ENCODE measurements at places on chromosomes 7 and 10.

DNA sequence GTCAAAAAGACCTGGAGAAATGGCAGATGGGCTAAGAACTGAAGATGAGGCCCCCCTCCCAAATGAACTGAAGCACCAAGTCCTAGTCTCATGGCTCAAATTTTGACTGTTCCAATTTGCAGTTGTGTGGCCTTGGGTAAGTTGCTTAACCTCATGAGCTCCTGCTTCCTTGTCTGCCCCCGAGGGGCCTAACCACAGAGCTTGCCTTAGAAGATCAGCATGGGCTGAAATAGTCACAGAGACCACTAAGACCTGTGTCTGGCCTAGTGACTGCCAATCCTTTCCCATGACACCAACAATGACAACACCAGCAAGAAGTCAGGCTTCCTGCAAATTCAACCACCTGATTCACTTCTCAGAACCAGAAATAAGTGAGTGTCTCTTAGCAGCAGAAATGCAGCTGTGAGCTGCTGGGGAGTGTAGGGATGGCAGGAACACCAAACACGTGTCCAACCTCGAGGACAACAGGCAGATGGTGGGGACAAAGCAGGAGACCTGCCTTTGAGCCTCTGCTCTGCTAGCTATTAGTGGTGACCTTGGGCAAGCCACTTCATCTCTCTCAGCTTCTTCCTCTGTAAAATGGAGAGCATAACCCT, 23.7 kb downstream of the CRHR2 start:
- no peak for DNase-seq

DNA sequence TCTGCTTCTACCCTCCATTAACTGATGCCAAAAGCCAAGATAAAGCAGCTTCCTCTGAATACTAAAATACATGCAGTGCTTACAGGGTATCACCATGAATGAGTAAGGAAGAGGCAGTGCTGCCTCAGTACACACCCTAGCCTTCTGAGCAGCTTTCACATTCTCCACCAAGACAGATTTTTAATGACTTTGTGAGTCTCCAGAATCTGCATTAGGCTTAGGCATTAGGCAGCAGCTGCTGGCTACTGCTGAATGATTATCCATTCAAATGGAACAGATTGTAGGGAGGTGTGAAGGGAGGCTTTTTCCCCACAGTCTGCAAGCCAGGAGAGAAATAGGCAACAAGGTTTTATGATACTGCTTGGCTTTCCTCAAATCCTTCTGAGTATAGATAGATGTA, 1226.7 kb upstream of the LRRN3 start:
- DNase-seq = no peak

GRCh38 chr10:17668435-17669184, 24.7 kb downstream of the STAM start:
- no peak for DNase-seq

DNA sequence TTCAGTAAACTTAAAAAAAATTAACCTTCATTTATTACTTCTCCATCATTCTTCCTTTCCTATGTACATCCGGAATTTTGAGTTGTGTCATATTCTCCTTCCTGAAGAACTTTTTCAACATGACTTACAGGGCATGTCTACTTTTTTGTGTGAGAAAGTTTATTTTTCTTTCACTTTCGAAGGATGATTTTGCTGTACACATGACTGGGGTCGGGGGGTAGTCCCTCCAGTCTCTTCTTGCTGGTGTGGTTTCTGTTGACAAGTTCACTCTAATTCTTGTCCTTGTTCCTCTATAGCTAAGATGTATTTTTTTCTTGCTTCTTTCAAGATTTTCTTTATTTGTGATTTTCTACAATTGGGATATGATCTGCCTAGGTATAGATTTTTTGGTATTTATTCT, 55.8 kb downstream of the INPP5A start:
- no peak for DNase-seq

DNA sequence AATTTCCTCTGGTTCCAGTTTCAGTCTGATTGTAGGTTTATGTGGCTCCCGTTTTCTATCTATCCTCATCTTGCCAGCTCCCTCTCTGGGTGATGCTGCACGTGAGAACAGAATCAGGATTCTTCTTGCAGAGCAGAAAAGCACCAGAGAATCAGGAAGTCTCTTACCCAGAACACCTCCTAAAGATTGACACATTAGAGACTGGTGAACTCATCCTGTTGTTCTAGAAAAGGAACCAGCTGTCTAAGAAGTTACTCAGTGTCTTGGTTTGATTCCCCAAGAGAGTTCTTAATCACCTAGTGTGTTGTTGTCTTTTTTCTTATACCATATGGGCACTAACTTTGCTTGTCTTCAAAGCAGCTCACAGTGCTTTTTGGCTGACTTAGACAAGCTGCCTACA, 152.4 kb downstream of the DGKI start:
- DNase-seq = no peak

DNA sequence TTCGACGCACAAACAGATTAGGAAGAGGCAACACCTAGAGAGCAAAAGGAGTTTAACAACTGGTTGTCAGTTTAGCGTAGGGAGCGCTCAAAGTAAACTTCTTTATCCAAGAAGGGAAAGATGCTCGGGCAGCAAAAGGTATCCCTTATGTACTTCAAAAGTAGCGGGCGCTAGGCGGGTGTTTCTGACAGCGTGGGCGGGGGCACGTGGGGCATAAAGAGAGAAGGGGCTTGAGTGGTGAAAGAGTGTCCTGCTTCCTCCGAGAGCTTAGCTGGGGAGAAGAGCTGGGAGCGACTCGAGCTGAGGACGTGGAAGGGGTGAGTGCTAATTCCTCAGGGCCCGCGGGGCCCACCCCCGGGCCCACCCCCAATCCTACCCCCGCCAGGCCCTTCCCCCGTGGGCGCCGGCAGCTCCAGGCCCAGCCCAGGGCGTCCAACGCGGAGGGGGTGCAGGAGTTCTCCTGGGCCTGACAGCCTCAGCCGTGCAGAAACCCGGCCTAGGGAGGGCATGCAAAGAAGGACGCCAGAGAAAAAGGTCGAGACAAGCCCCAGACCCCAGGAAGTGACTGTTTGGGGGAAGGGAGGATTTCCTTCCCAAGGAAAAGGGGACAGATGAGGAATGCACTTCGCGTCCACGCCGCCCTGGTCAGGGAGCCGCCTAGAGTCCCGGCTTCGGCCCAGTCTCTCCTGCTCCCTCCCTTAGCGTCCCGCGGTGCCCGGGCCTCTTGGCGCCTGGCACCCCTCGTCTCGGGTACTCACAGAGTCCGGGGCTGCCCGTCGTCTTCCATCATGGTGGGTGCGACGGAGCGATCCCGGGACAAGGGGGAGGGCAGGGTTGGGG, 868 bp downstream of the TIAL1 start:
- peak; percentile 32 for DNase-seq

GRCh38 chr7:107995184-107996071, 7.5 kb downstream of the LAMB1 start:
- peak; percentile 12 for DNase-seq

GRCh38 chr10:103082683-103083082, 110.4 kb downstream of the NT5C2 start:
- DNase-seq = no peak

- DNase-seq = peak; percentile 53
Observed at GRCh38 chr7:14836571-14837189, 65.9 kb downstream of the DGKB start.

DNA sequence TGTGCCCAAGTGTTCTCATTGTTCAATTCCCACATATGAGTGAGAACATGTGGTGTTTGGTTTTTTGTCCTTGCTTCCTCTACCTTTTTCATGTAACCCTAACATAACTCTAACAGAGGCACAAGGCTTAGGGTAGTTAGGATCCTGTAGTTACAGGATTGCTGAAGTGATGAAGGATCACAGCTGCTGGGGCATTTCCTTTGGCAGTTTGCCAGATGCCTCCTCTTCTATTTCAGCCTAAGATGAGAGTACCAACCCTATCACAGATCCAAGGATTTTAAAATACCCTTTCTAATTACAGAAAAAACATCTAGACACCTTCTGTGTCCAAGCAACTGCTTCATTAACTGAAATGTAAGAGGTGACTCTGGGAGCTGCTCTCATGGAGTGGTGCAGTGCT, 141.7 kb upstream of the COL1A2 start:
- DNase-seq = no peak

DNA sequence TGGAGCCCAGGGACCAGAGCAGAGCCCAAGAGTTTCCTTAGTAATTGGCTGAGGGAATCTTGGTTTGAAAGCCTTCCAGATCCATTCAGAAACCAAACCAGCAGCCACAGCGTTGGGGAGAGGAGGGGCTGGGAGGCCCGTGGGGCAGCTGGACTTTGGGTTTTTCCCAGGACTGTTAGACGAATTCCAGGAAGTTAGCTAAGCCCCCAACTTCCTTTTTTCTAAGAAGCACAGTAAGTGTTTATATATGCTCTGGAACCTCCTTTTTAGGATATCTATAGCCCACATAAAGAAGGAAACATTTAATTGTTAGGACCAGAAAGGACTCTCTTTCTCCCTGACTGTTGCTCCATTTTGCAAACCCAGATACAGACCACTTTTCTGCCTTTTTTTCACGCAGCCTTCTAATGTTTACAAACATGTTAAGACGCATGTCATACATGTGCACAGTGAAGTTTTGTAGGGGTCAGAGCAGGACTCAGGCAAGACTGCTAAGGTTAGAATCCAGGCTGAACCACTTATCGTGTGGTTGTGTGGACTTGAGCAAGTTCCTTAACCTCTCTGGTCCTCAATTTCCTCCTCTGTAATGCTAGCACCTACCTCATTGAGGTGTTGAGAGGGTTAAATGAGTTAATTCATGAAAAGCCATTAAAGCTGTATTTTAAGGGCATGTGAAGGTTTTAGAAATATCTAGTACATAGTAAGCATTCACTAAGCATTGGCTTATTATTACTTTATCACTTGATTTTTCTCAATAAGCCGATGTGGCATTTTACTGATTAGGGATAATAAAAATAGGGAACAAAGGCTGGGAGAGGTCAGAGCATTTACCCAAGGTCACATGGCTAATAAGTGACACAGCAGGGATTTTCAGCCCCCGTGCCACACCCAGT, 42.4 kb downstream of the TBATA start:
- no peak for DNase-seq

DNA sequence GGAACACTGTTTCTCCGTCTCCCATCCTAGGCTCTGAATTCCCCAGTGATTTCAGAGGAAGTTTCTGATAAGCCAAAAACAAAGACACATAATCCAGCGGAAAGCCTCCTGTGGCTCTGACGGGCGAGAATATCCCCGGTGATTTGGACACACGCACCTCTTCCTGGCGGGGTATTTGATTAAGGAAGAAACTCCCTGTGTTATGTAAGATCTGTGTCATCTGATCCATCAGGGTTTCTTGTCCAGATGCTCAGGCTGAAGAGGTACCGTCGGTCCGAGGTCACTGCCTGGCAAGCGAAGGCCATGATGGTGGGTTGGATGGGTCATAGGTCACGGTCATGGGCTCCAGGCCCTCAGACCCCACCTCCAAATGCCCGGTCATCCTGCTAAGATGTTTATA, 39.6 kb upstream of the DNAJB6 start:
- no peak for DNase-seq

GRCh38 chr7:85659364-85659763, 472.5 kb upstream of the SEMA3D start:
- DNase-seq = no peak

- DNase-seq = peak; percentile 42
Observed at GRCh38 chr7:98399462-98399861, 1.4 kb downstream of the BAIAP2L1 start.

GRCh38 chr10:78520737-78521430, 487.2 kb downstream of the RPS24 start:
- DNase-seq = peak; percentile 74

DNA sequence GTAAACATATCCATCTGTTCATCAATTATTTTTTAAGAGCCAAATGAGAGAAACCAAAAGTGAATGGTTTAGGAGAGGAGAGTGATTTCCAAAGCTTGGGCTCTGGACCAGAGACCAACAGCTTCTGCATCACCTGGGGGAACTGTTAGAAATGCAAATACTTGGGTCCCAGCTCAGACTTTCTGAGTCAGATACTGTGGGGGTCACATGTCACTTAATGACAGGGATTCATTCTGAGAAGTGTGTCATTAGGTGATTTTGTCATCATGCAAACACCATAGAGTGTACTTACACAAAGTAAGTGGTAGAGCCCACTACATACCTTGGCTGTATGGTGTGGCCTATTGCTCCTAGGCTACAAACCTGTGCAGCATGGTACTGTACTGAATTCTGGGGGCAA, 128.5 kb upstream of the PRR15 start:
- DNase-seq = no peak

DNA sequence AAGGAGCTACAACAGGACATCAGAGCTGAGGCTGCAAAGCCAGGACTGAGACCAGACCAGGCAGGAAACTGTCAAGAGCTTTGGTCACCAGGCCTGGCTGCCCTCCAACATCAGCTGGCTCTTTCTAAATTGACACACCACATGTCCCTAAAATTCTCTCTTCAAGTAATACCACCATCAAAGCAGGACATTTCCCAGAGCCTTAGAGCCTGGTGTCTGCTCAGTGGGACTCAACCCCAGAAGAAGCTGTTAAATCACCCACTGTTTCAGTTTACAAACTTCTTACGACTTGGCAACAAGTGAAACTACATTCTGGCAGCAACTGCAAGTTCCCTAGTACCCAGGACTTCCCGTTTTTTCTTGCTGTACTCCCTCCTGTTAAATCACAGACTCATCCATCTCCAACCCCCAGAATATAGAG, 3.8 kb upstream of the IL6 start:
- no peak for DNase-seq

GRCh38 chr7:30984359-30985107, 20.8 kb downstream of the GHRHR start:
- DNase-seq = peak; percentile 87

DNA sequence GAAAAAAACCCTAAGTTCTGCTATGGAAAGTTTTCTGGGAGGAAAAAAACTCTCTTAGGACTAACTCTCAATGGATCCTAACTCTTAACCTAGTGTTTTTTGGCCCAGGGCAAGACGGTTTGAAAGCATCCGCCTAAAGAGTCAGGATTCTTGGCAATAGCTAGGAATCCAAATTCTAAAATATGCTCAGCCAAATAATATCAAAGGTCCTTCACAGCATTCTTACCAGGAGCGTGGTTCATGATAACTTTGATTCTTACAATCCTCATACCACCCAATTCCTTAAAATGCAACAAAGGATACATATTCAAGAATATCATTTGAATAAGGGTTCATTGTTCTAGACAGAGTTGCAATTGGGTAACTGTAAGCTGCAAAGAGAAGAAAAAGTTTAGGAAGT, 21.3 kb downstream of the CPA1 start:
- DNase-seq = no peak

GRCh38 chr7:137981668-137982067, 20.2 kb downstream of the CREB3L2 start:
- no peak for DNase-seq

GRCh38 chr7:23334482-23335056, 35.4 kb downstream of the MALSU1 start:
- DNase-seq = no peak

DNA sequence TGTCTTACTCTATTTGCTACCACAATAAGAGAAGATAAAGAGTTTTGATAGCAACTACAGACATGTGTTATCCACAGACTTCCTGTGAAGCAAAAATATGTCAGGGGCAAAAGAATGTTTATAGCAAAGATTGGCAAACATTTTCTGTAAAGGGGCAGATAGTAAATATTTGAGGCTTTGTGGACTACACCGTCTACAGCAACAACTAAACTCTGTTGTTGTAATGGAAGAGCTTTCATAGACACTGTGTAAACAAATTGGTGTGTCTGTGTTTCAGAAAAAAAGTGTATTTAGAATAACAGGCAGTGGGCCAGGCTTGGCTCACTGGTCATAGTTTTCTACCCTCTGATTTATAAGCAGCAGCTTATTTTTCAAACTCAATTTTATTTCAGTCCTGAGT, 521.4 kb downstream of the ANKRD7 start:
- no peak for DNase-seq

- DNase-seq = no peak
Observed at GRCh38 chr10:104872691-104873090, 231.6 kb downstream of the SORCS3 start.
